Neural crest cell (in vitro differentiated cells): ENCODE measurements at places on chromosomes 16 and 17.
A peak's percentile ranks its signal among the peaks of the same experiment; 100 is the strongest.

DNA sequence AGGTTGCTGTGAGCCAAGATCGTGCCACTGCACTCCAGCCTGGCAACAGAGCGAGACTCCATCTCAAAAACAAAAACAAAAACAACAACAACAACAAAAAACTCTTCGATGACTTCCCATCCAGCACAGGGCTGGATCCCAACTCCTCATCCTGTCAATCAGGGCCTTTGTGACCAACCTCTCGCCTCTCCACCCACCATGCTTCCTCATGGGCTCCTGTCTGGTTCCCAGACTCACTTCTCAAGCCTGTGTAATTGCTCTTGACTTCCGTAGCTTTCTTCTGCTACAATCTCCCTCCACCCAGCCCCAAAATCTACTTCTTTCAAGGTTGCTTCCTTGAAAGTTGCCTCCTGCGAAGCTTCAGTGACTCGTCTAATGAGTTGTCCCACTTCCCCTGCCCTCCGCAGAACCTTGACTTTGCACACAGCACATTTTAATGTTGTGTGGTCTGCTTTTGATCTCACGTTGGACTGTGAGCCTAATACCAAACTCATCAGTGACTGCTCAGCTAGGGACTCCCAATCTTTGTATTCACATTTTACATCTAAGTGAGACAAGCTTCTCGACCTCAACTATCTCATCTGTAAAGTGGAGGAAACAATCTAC lies 936 bp upstream of the RASL10B start:
- H3K4me3 ChIP-seq, result peak overlapping the region; percentile 88
- H3K27me3 ChIP-seq, result no peaks in the 10 kb centered on the region
- H3K27ac ChIP-seq, result no peak overlapping the region
- H3K36me3 ChIP-seq, result peaks cover 3% of the 10 kb centered on the region
- no peak for DNase-seq

DNA sequence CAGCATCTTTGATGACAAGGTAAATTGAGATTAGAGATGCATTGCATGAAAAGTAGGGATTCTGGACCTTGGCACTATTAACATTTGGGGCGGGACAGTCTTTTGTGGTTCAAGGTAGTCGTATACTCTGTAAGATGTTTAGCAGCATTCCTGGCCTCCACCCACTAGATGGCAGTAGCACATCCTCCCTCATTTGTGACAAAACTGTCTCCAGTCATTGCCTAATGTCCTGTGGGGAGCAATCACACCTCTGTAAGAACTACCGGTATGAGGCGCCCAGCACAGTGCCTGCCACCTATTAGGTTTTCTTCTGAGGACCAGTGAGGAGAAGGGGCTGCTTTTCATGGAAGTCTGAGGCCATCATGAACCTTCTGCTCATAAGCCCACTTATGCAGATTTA lies 180.8 kb downstream of the RBFOX1 start:
- peaks cover 10% of the 10 kb centered on the region for H3K4me1 ChIP-seq
- no peaks in the 10 kb centered on the region for H3K36me3 ChIP-seq
- peaks cover 5% of the 10 kb centered on the region for H3K27me3 ChIP-seq
- DNase-seq, result no peak
- no peak overlapping the region for H3K27ac ChIP-seq
- no peak overlapping the region for H3K4me3 ChIP-seq

DNA sequence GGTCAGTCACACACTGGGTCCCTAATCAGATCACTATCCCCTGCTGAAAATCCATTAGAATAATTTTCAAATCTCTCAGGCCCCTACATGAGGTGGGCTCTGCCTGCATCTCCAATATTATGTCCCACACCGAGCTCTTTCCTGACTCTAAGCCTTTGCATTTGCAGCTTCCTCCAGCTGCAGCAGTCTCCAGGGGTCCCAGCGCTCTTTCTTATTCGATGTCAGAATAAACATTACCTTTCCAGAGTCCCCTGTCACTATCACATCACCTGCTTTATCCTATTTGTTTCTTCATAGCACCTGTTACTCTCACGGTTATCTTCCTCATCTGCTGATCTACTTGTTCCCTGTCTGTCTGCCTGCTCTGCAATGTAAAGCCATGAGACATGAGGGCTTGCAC lies 57.3 kb upstream of the MON1B start:
- H3K36me3 ChIP-seq, result no peaks in the 10 kb centered on the region
- no peak overlapping the region for H3K27ac ChIP-seq
- peaks cover 3% of the 10 kb centered on the region for H3K27me3 ChIP-seq
- no peaks in the 10 kb centered on the region for H3K4me1 ChIP-seq

DNA sequence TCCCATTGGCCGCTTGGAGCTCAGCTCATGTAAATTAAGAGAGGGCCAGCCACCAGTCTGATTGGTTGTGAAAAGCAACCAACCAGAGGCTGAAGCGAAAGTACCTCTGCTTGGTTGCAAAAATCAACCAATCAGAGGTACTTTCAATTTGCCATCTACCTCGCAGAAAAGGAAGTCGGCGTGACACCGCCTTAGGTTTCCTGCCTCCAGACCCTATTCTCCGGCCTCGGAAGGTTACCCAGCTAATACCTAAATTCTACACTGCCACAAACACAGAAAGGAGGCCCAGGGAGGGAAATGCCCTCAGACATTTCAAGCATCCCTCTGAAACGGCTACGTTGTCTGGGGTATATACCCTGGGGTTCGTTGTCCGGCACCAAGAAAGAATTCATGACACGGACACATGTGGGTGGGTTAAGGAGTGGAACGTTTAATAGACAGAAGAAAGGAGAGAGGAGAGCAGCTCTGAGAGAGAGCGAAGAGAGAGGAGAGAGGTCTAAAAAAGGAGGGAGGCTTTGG lies 481.3 kb downstream of the TMEM114 start:
- peaks cover 3% of the 10 kb centered on the region for H3K27me3 ChIP-seq
- H3K27ac ChIP-seq, result no peak overlapping the region
- H3K4me1 ChIP-seq, result no peaks in the 10 kb centered on the region
- no peak overlapping the region for H3K4me3 ChIP-seq
- no peak for DNase-seq
- H3K36me3 ChIP-seq, result peaks cover 4% of the 10 kb centered on the region

DNA sequence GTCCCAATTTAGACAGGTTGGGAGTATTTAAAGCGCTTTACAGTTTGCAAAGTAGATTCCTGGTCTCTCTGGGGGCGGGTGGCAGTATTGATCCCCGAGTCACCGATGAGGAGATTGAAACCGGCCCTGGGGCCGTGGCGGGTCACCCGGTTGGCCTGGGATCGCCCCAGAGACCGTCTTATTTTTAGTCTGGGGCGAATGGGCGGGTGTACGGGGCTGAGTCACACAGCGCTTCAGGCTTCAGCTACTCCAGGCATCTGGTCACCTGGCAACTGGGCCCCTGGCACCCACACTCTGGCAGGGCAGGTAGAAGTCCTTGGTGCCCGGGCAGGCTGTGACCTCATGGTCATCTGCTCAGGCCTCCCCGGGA lies 669 bp downstream of the MIEF2 start:
- no peaks in the 10 kb centered on the region for H3K27me3 ChIP-seq
- H3K4me3 ChIP-seq, result peak overlapping the region; percentile 88

DNA sequence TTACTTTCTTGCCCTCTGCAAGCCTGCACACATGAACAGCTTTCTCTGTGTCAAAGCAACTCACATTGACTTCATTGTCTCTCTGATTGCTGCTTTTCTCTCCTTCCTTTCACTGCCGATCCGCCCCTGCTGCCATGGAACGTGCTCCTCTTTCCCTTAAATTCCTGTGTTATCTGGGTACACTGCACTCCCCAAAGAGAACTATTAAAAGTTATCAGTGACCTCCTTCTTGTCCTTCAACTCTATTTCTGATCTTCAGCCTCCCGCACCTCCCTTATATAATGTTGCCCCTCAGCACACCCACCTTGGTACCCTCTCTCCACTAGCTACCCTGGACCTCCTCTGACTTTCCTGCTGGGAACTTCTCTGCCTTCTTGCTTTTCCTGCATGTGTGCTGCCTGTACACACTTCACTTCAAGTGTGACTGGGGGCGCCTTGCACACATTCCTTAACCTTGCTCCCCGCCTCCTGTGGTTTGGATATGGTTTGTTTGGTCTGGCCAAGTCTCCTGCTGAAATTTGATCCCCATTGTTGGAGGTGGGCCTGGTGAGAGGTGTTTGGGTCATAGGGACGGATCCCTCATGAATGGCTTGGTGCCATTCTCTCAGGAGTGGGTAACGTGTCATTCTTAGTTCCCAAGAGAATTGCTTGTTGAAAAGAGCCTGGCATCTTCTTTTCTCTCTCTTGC lies 26.7 kb upstream of the PMP22 start:
- H3K4me3 ChIP-seq, result no peak overlapping the region
- peaks cover 10% of the 10 kb centered on the region for H3K4me1 ChIP-seq
- H3K36me3 ChIP-seq, result no peaks in the 10 kb centered on the region
- H3K27ac ChIP-seq, result no peak overlapping the region
- no peak for DNase-seq
